ENCODE measurements at places on chromosomes 13 and 19.

GRCh38 chr19:2883686-2884439 is 16.7 kb downstream of the ZNF556 start:
- DNase-seq: no peak

DNA sequence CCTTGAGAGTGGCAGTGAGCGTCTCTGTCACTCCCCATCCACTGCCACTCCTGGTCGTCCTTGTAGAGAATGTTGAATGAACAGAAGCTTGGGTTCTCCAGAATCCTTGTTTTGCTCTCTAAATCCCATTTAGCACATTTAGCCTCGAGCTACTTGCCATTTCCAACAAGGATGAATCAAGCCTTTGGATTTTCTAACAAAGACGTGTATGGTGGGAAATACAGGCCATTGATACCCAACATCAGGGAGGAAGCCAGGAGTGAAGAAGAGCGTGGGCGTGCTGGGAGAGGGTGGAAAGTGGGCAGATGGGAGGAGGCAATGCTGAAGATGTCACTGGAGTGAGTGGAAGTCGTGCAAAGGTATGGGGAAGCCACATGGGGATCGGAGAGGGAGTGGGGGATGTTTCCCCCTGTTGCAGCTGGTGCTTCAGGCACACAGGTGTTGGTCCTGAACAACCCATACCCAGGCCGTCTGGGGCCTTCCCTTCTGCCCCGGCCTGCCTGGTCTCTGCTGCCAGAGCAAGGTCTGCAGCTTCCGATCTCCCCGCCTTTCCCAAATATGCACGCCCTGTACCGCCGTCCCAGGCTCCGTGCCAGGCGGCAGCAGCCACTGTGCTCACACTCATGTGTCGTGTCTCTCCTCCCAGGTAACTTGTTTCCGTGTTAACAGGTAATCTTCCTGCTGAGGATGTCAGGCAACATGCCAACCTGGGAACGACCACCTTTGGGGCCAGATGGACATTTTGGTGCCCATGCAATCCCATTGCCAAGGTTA is 48.7 kb downstream of the ZIC5 start:
- no peak for DNase-seq

- DNase-seq: no peak
These were observed 36.8 kb downstream of the VSTM2B start for GRCh38 chr19:29562299-29563297.

DNA sequence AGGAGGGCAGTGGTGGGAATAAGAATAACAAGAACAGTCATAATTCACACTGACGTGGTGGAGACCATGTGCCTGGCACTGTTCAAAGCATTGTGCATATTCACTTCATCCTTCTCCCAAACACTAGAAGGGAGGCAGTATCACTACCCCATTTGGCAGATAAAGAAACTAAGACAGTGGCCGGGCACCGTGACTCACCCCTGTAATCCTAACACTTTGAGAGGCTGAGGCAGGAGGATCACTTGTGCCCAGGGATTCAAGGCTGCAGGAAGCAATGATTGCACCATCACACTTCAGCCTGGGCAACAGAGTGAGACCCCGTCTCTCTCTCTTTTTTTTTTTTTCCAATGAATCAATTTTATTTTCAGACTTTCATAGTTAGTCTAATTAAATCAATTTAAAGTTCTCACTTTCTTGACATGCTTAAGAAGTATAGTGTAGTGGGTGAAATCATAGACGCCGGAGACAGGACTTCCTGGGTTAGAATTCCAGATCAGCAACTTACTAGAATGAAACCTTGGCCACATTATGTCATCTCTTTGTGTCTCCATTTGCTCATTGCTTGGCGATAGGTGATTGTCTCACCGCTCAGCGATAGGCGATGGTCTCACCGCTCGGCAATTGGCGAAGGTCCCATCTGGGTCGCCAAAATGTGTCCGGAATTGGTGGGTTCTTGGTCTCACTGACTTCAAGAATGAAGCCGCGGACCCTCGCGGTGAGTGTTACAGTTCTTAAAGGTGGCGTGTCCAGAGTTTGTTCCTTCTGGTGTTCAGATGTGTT is 5.3 kb upstream of the ATG4D start:
- no peak for DNase-seq

- peak; percentile 57 for DNase-seq
These were observed 37.6 kb upstream of the C1QTNF9 start for GRCh38 chr13:24271601-24272451.

DNA sequence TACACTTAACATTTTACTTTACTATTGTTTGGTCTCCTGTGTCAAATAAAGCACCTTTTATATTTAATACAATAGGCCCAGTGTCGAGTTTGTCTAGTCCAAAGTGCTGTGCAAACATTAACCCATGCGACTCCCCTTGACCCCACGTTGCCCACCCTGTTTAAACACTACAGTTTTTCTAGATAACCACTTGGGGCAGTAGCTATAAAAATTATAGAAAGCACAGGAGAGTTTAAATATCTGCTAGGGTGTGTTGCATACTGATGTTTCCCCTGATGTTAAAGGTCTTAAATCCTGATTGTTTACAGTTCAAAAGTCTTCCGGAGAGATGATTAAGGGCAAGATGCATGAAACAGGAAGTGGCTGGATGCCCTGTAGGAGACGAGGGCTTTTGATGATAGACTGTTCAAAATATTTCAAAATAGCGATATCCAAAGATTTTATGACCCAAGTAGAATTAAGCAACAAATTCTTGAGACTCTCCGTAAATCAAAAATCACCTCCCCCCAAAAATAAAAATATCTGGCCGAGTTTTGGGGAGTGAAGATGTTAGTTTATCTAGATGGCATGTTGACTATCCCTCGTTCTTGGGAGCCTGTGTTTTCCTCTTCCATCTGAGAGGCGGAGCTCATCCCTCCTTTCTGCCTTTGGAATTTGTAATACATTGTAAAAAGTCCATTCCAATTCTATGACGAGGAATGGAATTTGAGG is 167.1 kb downstream of the FGF9 start:
- DNase-seq: no peak

DNA sequence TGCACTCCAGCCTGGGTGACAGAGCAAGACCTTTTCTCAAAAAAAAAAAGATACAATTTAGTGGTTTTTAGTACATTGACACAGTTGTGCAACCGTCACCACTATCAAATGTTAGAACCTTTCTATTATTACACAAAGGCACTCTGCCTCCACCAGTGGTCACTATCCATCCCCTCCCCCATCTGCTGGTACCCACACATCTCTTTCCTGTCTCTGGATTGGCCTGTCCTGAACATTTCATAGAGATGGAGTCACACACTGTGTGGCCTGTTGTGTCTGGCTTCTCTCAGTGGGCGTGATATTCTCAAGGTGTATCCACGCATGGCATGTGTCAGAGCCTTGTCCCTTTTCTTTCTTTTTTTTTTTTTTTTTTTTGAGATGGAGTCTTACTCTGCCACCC is 11.2 kb downstream of the KDM4B start:
- DNase-seq: no peak

GRCh38 chr13:77918391-77919245 is at the start of gene EDNRB:
Gene EDNRB, minus strand, starts transcription at chr13:77918831. Its CDS starts 258 bp downstream, at chr13:77918573.
- peak; percentile 6 for DNase-seq

DNA sequence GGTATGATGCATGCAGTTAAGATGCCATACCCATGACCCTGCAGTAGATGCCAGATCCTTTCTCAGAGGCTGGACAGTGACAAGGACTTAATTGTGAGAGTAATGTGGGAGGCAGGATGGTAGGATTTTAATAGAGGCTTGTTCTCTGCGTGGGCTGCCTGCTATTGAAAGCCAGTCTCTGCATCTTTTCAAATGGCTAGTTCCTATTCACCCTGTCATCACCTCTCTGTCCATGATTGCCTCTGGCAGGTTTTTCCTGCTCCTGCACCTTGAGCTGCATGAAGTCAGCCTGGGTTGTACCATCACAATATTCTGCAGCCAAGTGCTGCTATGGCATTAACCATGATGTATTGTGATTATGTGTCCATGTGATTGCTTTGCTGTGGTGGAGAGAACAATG is 440.5 kb downstream of the ITGBL1 start:
- no peak for DNase-seq

DNA sequence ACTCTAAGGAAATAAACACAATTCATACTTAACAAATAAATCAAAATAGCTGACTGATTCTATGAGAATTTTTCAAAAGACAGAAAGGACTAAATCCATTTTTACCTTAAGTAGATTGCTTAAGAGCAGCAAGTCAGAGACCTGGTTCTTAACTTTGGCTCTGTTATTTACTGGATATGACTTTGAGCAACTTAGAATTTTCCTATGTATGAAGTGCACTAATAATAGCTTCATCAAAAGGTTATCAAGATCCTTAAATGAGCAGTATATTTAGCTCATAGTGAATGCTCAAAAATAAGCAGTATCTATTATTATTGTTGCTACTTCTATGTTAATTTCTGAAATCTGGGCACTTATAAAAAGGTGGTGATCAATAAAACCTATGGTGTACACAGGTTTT is 95.3 kb downstream of the POSTN start:
- DNase-seq: no peak

- DNase-seq: peak; percentile 53
These were observed 148.7 kb downstream of the FOXO1 start for GRCh38 chr13:40517486-40518480.

- DNase-seq: no peak
These were observed 20.7 kb downstream of the LYPD3 start for GRCh38 chr19:43444531-43445287.

- peak; percentile 20 for DNase-seq
These were observed 632 bp upstream of the MTIF3 start for GRCh38 chr13:27450921-27451471.

All from activated naive CD8-positive, alpha-beta T cell treated with anti-CD3 and anti-CD28 coated beads for 36 hours (primary cell).